ENCODE measurements at places on chromosomes 3 and 15. TPM values are rescaled to one million over a fixed set of nuclear protein-coding genes. Genes with fewer than 3 reads are reported as not detected.

Gene RNU6-1
- not detected for total RNA-seq

Gene THAP10
- 1.5 TPM for total RNA-seq

Gene CYP1A1
- total RNA-seq: 2.4 TPM

Gene SLC6A20
- total RNA-seq: 22.7 TPM

Gene TGM5
- not detected for total RNA-seq

Gene CYP1A2
- total RNA-seq: 0.32 TPM

Gene STAC
- total RNA-seq: 25.3 TPM

Gene CCR1
- total RNA-seq: 40.9 TPM

Gene SLC35G2
- total RNA-seq: 7.8 TPM

Gene ATP13A4
- total RNA-seq: 248 TPM

Gene DLL4
- 22.0 TPM for total RNA-seq

Gene CLDN18
- 197 TPM for total RNA-seq

Gene CHL1
- 16.0 TPM for total RNA-seq

Gene POPDC2
- 2.7 TPM for total RNA-seq

Gene MTMR10
- 36.2 TPM for total RNA-seq

Gene NEK10
- total RNA-seq: 0.49 TPM

Gene ECE2
- total RNA-seq: not detected

Gene TPRG1
- total RNA-seq: 22.3 TPM

Gene RLBP1
- total RNA-seq: not detected

Gene ZMYND10
- 2.8 TPM for total RNA-seq

Gene DNAH12
- total RNA-seq: 0.52 TPM

Gene SEMA3B
- 120 TPM for total RNA-seq

Gene C3orf80
- total RNA-seq: 1.3 TPM

Gene MAP6D1
- 1.2 TPM for total RNA-seq

Gene LEKR1
- 2.1 TPM for total RNA-seq

Gene CCK
- total RNA-seq: 0.67 TPM

All from upper lobe of right lung (tissue), 1 donor.